ENCODE measurements at places on chromosomes 5 and 9.

DNA sequence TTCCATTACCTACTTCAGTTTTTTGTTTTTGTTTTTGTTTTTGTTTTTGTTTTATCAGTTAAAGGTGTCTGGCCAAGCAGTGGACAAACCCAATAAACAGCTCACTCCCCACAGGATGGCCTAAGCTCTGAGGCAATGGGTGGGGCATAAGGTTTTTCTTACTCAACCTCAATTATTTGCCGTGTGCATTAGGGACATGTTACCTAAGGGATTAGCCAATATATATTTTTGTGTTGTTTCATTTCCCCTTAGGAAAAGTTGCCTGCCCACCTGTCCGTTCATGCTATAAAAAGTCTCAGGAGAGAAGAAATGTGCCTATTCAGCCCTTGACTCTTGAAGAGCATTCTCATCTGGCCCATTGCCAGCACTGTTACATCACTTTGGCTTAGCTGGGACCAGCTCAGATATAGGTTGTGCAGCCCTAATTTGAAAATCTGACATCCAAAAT lies 7.3 kb downstream of the SH3RF2 start:
- DNase-seq: peak; percentile 23

GRCh38 chr9:107935931-107936330 lies 446.4 kb upstream of the KLF4 start:
- no peak for DNase-seq

GRCh38 chr9:134396825-134397224 lies 70.6 kb downstream of the RXRA start:
- DNase-seq: no peak

DNA sequence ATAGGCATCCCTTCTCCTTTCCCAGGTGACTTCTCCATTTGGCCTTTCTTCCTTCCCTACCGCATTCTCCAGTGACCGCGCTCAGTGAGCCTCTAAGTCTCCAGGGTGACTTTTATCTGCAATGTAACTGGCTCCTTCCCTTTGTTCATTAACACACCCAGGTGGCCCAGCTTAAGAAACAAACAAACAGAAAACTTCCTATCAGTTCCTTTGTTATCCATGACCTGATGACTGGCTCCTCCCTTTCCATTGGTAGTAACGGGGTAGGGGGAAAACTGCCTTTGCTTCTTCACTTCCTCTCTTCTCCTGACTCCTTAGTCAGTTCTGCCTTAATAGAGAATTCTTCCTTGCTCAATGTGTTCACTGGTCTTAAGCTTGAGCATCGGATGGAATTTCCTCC lies 7.0 kb upstream of the SH3GL2 start:
- DNase-seq: no peak

DNA sequence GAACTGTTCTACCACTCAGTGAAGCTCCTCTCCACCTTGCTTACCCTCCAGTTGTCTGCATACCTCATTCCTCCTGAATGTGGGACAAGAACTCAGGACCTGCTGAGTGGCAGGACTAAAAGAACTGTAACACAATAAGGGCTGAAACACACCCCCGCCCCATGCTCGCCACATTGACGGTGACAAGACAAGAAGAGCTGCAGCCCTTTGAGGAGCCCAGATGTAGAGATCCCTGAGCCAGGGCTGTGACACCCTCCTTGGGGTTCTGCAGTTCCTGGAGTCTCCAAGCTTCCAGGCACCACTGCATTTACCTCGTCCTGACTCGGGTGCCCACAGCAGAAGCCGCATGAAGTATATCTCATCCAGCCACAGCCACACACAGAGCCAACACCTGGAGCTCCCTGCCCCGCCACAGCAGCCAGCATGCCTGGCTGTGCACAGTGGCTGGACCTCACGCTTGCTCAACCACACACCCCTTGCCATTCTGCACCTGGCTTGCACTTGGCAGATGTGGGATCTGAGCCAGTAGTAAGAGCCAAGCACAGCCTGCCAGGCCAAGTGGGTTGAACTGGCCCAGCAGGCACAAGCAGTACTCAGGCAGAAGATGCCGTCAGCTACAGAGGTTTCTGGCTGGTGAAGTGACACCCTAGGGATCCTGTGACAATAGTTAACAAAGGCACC lies 166.1 kb downstream of the RNF180 start:
- no peak for DNase-seq

- DNase-seq: no peak
Observed at GRCh38 chr9:106769331-106769730, 93.6 kb upstream of the ZNF462 start.

GRCh38 chr5:98318386-98318785 lies 455.1 kb upstream of the RGMB start:
- no peak for DNase-seq

- DNase-seq: no peak
Observed at GRCh38 chr5:154098465-154098864, 59.7 kb downstream of the MFAP3 start.

- no peak for DNase-seq
Observed at GRCh38 chr9:132646726-132647125, 23.1 kb downstream of the DDX31 start.

GRCh38 chr5:19256036-19256435 lies 732.0 kb downstream of the CDH18 start:
- DNase-seq: peak; percentile 18

DNA sequence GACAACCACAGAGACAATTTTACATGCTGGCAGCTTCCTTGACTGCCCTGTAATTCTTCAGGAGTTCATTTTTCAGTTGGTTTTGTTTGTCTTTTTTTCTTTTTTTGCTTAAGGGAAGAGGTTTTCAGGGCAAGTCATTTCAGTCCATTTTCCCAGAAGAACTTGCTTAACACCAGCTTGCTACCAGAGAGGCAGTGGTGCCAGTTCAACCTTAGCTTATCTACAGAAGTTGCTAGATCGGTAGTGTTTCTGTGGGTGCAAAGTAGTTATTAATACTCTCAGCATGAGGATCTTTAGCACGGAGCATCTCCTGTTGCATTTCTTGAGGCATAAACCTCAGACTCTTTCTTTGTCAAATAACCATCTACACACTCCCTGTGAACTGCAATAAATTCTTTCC lies 1.1 kb downstream of the SPEF2 start:
- no peak for DNase-seq

- DNase-seq: peak; percentile 77
Observed at GRCh38 chr9:87292449-87293191, 205.0 kb upstream of the DAPK1 start.

- DNase-seq: no peak
Observed at GRCh38 chr5:104541141-104541785, 978.7 kb upstream of the NUDT12 start.

- no peak for DNase-seq
Observed at GRCh38 chr9:17401858-17402257, 177.0 kb upstream of the SH3GL2 start.

DNA sequence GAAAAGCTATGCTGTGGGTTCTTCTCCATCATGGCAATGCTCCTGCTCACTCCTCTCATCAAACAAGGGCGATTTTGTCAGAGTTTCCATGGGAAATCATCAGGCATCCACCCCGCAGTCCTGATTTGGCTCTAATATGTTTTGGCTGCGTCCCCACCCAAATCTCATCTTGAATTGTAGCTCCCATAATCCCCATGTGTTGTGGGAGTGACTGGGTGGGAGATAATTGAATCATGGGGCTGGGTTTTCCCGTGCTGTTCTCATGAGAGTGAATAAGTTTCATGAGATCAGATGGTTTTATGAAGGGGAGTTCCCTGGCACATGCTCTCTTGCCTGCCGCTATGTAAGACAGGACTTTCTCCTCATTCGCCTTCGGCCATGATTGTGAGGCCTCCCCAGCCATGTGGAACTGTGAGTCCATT lies 163.8 kb downstream of the GADD45G start:
- no peak for DNase-seq

- DNase-seq: no peak
Observed at GRCh38 chr9:121388140-121388905, 18.3 kb upstream of the STOM start.

- no peak for DNase-seq
Observed at GRCh38 chr9:93308676-93309075, 124.7 kb downstream of the WNK2 start.

DNA sequence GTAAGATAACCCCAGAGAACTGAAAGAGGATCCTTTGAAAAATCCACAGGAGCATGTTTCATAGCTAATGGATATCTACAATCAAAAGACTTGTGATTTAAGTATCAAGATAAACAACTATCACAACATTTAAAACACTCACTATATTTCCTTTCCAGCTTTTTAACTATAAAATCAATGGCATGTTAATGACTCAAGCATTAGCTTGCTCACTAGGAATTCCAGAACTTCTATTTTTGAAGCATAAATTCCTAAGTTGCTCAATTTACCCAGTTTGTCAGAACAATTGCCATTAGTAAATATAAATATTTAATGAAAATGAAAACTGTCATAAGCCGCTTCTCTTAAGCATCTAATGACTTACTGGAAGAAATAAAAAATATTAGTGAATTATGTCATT lies 355.3 kb downstream of the PRELID2 start:
- DNase-seq: peak; percentile 72

GRCh38 chr5:168460606-168461005 lies 25.7 kb upstream of the RARS1 start:
- DNase-seq: no peak

GRCh38 chr9:121548666-121549065 lies 49.0 kb upstream of the GGTA1 start:
- DNase-seq: no peak
